ENCODE measurements at places on chromosomes 16 and 17. TPM values are rescaled to one million over a fixed set of nuclear protein-coding genes. Genes with fewer than 3 reads are reported as not detected.

Gene OTOP3
- not detected for polyA plus RNA-seq

DNA sequence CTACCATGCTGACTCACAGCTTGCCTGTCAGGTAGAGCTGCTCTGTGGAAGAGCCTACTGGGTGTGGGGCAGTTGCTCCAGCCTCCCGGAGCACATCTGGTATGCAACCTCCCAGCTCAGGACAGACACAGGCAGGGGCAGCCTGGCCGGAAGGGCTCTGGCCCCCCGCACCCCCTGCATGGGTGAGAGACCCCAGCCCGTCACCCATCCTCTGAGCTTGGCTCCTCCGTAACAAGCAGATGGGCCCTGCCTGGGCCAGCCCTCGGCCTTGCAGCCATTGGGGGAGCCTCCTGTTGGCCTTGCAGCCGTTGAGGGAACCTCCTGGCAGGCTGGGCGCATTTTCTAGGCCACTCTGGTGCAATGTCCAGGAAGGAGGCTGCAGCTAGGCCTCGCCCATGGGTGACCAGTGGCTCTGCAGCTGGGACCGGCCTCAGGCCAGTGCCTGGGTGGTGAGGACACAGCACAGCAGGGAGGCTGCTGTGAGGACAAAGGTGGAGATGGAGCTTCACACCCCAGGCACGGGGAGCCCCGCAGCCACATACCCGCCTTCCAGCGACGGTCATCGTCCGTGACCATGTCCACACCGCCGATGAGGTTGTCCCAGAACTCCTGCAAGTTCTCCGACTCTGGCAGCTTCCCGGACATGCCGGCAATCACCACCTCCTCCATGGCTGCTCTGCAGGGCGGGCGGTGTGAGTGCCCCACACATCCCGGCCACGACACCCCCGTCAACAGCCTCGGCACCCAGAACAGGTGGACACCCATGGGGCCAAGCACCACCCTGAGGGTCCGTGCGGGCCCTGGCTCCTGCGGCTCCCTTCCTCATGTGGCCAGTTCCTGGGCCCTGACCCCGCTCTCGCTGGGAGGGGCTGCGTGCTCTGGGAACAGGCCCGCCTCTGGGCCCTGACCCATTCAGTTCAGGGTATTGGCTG is 2.0 kb downstream of the FASN start:
- no peaks in the 10 kb centered on the region for H3K36me3 ChIP-seq
- H3K4me3 ChIP-seq, result no peak overlapping the region
- no peak overlapping the region for H3K27ac ChIP-seq
- no peaks in the 10 kb centered on the region for H3K4me1 ChIP-seq

DNA sequence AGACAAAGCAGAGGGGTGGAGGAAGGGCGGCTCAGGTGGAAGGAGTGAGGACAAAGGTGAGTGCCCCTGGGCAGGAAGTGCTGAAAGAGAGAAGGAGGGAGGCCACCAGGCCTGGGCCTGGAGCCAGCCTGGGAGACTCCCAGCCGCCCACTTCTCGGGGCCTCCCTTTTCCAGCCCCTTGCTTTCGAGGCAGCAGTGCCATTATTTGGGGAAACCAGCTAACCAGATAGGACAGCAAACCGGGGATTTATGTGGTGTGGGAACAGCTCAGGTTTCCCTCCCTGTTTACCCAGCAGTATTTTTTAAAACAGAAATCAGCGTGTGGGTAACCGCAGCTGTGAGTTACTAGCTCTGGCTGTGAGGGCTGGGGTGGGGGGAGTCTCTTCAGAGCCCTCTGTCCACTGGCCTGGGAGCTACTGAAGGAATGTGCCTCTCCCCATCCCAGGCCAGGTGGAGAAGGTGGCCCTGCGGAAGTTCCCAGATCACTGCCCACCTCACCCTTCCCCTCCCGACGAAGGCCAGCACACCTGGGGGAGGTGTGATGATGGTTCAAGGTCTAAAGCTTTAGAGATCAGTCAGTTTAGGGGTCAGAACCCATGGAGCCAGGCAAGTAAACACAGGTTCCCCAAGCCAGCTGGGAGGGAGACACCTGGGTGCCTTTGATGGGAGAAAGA is 8.4 kb upstream of the MEOX1 start:
- no peak for DNase-seq
- no peaks in the 10 kb centered on the region for H3K27me3 ChIP-seq
- no peaks in the 10 kb centered on the region for H3K4me1 ChIP-seq
- H3K27ac ChIP-seq, result no peak overlapping the region
- H3K4me3 ChIP-seq, result no peak overlapping the region
- no peaks in the 10 kb centered on the region for H3K36me3 ChIP-seq

Gene KRT222
- polyA plus RNA-seq, result not detected

Gene KRTAP1-4
- not detected for polyA plus RNA-seq

Gene SMIM5
- polyA plus RNA-seq, result 2.1 TPM

- no peak for DNase-seq
- H3K27me3 ChIP-seq, result no peaks in the 10 kb centered on the region
- no peaks in the 10 kb centered on the region for H3K4me1 ChIP-seq
- H3K4me3 ChIP-seq, result no peak overlapping the region
These were observed 30.5 kb downstream of the MGRN1 start for GRCh38 chr16:4654964-4655590.

- H3K4me3 ChIP-seq, result no peak overlapping the region
- H3K36me3 ChIP-seq, result peaks cover 2% of the 10 kb centered on the region
- no peak overlapping the region for H3K27ac ChIP-seq
- H3K27me3 ChIP-seq, result no peaks in the 10 kb centered on the region
These were observed 6.2 kb downstream of the GINS2 start for GRCh38 chr16:85682516-85682915.

Gene PPY
- not detected for polyA plus RNA-seq

DNA sequence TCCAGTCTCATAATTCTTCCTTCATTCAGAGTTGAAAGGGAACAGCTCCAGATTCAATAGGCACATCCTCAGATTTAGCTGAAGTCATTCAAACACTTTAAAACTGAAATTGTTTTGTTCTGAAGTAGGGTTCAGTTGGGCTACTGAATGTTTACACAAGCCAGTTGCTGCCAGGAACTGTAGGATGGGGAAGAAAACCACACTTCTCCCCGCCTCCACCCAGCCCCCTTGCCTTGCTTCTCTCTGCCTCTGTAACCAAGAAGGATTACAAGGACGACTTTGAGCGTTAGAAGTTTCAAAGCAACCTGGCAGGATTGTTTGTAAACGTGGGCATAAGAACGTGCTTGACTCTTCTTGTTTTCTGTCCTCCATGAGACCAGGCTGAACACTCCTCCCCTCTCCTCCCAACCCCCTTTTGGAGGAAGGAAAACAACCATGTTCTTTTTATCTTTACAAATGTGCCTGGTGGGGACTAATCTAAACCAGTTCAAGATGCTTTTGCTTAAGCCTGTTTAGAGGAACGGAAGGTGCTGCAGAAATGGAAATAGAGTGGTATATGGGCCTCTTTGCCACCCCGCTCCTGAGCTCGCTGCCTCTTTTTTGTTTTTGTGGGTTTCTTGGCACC is 287.9 kb downstream of the FTO start:
- DNase-seq, result no peak
- H3K27ac ChIP-seq, result no peak overlapping the region
- H3K4me1 ChIP-seq, result no peaks in the 10 kb centered on the region
- no peaks in the 10 kb centered on the region for H3K27me3 ChIP-seq
- no peaks in the 10 kb centered on the region for H3K36me3 ChIP-seq

- no peak overlapping the region for H3K4me3 ChIP-seq
- no peaks in the 10 kb centered on the region for H3K4me1 ChIP-seq
- no peak for DNase-seq
- H3K27me3 ChIP-seq, result no peaks in the 10 kb centered on the region
These were observed 5.6 kb downstream of the PHOSPHO1 start for GRCh38 chr17:49224997-49225337.

Gene PYY
- polyA plus RNA-seq, result 0.20 TPM

- H3K4me1 ChIP-seq, result no peaks in the 10 kb centered on the region
- H3K27me3 ChIP-seq, result no peaks in the 10 kb centered on the region
- H3K4me3 ChIP-seq, result no peak overlapping the region
These were observed 92.9 kb downstream of the C16orf78 start for GRCh38 chr16:49466529-49466831.

- H3K27me3 ChIP-seq, result no peaks in the 10 kb centered on the region
- no peaks in the 10 kb centered on the region for H3K4me1 ChIP-seq
- H3K27ac ChIP-seq, result no peak overlapping the region
- DNase-seq, result no peak
- H3K4me3 ChIP-seq, result no peak overlapping the region
These were observed 33.6 kb upstream of the MED13 start for GRCh38 chr17:62098623-62099231.

Gene MYH2
- polyA plus RNA-seq, result 0.05 TPM

DNA sequence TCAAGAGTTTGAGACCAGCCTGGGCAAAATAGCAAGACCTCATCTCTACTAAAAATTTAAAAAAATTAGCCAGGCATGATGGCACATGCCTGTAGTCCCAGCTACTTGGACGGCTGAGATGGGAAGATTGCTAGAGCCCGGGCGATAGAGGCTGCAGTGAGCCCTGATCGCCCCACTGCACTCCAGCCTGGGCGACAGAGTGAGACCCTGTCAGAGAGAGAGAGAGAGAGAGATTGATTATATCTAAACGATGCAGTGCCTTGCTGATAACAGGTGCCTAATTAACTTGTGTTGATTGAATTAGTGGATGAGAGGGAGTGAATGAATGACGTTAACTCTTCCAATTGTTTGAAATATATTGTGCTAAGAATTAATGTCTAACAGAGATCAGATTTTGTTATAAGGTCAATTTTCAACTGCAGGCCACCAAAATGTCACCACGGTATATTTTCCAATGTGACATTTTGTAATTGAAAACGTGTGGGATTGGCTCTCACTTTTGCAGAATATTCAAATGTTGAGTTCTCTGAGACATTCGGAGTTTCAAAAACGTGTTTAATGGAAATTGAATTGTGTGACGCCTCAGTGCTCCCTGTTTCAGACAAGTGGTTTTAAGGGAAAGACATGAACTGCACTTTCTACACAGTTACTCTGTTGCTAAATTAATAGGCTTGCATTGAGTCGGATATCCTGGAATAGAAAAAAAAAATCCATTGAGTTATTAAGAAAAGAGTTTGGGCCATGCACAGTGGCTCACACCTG is 53.6 kb downstream of the ABAT start:
- DNase-seq, result no peak
- no peak overlapping the region for H3K27ac ChIP-seq
- H3K4me3 ChIP-seq, result no peak overlapping the region
- H3K27me3 ChIP-seq, result no peaks in the 10 kb centered on the region
- no peaks in the 10 kb centered on the region for H3K36me3 ChIP-seq

- H3K4me1 ChIP-seq, result no peaks in the 10 kb centered on the region
- H3K27ac ChIP-seq, result no peak overlapping the region
- no peaks in the 10 kb centered on the region for H3K27me3 ChIP-seq
- no peak for DNase-seq
- H3K36me3 ChIP-seq, result no peaks in the 10 kb centered on the region
These were observed 4.4 kb downstream of the PNPO start for GRCh38 chr17:47945529-47946508.

GRCh38 chr17:34703533-34703932 is 124.2 kb downstream of the TMEM132E start:
- no peak for DNase-seq

- H3K27me3 ChIP-seq, result no peaks in the 10 kb centered on the region
- no peaks in the 10 kb centered on the region for H3K36me3 ChIP-seq
- no peaks in the 10 kb centered on the region for H3K4me1 ChIP-seq
- DNase-seq, result no peak
- no peak overlapping the region for H3K27ac ChIP-seq
These were observed 49.3 kb downstream of the ZNF652 start for GRCh38 chr17:49312722-49313121.

GRCh38 chr17:55458978-55459377 is 37.3 kb upstream of the MMD start:
- no peak overlapping the region for H3K4me3 ChIP-seq
- no peaks in the 10 kb centered on the region for H3K4me1 ChIP-seq
- no peak for DNase-seq
- H3K27me3 ChIP-seq, result no peaks in the 10 kb centered on the region

Gene MIF4GD
- 27.7 TPM for polyA plus RNA-seq

DNA sequence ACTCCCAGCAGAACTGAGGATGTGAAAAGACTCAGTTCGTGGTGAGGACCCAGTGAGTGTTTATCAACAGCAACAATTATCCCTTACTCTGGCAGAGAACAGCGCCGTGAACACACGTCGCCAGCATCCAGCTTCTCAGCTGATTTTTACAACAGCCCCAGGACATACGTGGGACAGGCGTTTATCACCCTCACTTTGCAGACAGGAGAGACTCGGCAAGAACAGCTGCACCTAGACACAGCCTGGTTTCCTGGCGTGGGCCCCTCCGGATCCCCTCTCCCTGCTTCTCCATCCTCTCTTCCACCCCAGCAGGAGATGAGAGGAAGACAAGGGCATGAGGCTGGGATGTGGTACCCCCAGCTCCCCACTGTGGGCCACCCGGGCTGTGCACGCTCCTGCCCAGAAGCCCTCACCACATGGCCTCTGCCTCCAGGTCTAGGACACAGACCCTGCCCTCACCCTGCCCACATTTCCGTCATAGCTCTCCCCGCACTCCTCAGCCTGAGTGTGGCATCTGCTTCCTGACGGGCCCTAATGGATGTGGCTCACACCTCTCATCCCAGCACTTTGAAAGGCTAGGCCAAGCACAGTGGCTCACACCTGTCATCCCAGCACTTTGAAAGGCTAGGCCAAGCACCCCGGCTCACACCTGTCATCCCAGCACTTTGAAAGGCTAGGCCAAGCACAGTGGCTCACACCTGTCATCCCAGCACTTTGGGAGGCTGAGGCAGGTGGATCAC is 17.5 kb downstream of the ABR start:
- H3K4me1 ChIP-seq, result no peaks in the 10 kb centered on the region
- no peak for DNase-seq
- no peak overlapping the region for H3K4me3 ChIP-seq
- H3K27ac ChIP-seq, result no peak overlapping the region
- no peaks in the 10 kb centered on the region for H3K36me3 ChIP-seq

Gene TRPV2
- polyA plus RNA-seq, result 27.7 TPM

DNA sequence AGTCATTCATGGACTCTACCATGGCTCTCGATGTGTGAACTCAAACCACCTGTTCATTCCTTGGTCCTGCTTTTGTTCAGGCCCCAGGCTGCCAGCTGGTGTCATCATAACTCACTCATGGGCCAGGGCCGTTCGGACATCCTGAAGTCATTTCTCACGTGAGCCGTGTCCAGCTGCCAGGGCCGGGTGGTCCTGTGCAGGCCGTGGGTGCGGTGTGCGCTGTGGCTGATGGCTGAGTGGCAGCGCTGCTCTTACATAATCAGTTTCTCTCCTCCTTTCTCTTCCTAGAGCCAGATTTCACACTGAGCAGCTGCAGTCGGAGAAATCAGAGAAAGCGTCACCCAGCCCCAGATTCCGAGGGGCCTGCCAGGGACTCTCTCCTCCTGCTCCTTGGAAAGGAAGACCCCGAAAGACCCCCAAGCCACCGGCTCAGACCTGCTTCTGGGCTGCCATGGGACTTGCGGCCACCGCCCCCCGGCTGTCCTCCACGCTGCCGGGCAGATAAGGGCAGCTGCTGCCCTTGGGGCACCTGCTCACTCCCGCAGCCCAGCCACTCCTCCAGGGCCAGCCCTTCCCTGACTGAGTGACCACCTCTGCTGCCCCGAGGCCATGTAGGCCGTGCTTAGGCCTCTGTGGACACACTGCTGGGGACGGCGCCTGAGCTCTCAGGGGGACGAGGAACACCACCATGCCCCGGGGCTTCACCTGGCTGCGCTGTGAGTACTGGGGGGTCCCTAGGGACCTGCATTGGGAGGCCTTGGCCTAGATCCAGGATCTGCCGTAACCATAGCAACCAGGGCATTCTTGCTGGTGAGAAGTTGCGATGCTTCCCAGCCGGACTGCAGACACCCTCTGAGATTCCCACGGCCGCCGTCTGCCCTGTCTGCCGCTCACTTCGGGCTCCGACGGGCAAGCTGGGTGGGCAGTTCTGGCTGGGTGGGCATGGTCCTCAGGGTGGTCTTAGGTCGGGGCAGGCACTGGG is at the start of gene IL34:
TSS of gene IL34 (plus strand) at position 300 of the 982 bp plus-strand sequence. CDS start at position 689, 389 bp downstream.
- H3K27ac ChIP-seq, result no peak within 1 kb of the TSS
- no peaks in the 10 kb centered on the region for H3K27me3 ChIP-seq
- peak; percentile 59 for DNase-seq
- no peak within 1 kb of the TSS for H3K4me3 ChIP-seq

- H3K36me3 ChIP-seq, result peaks cover 11% of the 10 kb centered on the region
- no peaks in the 10 kb centered on the region for H3K4me1 ChIP-seq
These were observed 32.2 kb downstream of the KIAA0753 start for GRCh38 chr17:6608321-6608720.
